ENCODE measurements at places on chromosomes 7 and 10. TPM values are rescaled to one million over a fixed set of nuclear protein-coding genes. Genes with fewer than 3 reads are reported as not detected.

DNA sequence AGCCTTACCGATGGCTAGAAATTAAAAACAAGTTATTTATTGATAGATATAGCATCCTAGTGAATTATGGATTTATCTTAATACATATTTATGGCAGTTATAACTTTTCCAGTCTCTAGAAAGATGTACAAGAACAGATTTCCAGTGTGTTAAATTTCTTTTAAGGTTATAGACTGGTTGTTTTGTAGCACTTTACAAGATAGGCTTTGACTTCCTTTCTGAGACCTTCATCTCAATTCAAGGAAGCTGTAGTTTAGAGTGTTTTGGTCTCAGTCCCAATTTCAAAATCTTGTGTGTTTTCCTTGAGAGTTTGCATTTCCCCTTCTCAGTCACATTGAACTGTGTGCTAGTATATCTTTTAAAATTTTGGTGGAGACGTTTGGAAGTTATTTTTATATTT lies 30.1 kb downstream of the PLEKHA1 start:
- DNase-seq: no peak

DNA sequence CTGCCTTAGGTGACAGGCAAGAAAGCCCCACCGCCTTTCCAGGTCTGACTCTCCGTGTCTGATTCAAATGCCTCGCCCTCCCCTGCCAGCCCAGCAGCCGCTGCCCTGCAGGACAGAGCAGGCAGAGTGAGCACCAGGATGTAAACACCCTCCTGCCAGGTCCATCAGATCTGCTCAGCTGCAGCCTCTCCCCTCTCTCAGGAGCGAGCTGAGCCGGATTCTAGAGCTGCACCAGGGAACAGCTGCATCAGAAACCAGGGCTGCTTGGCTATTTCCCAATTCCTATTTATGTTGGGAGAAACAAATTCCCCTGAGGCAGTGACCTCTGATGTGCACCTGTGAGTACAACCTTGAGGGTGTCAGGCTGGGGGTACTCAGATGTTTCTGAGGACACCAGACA lies 121.5 kb upstream of the ZMIZ1 start:
- DNase-seq: no peak

DNA sequence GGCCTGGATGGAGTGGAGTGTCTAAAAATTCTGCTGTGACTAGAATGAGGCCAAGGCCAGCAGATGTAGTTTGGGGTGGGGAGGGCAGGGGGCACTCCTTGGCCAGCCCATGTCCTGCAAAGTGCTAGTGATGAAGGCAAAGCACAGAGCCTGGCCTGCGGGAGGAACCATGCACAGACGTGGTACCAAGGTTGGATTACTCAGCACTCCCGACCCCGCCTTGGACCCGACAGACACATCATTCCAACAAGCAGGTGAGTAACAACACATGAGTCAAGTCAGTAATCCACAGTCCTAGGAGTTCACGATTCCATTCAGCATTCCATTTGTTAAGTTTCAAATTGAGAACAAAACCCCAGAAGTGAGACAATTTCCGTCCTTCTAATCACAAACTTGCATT lies 317.3 kb downstream of the TCERG1L start:
- no peak for DNase-seq

Gene TMEM213
- not detected for total RNA-seq

Gene LIPJ
- not detected for total RNA-seq

DNA sequence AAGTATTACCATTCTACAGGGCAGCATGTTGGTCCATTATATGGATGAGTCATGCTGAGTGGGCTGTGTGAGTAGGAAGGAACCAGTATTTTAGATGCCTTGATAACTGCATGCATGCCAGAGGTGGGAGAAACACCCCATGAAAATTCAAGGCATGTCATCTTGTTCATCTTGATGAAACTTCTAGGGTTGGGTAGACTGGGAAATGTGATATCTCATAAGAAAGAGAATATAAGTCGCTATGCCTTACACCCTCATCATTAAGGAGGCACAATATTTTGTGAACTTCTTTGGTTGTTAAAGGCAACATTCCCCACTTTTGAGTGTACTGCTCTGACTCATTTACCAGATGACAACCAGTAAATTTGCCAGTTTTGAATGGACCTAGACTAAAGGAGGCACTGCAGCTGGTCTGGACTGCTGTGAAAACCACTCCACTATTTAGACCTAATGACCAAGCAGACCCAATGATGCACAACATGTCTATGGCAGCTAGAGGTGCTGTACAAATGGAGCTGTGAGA lies 48.0 kb downstream of the ZNF365 start:
- no peak for DNase-seq

DNA sequence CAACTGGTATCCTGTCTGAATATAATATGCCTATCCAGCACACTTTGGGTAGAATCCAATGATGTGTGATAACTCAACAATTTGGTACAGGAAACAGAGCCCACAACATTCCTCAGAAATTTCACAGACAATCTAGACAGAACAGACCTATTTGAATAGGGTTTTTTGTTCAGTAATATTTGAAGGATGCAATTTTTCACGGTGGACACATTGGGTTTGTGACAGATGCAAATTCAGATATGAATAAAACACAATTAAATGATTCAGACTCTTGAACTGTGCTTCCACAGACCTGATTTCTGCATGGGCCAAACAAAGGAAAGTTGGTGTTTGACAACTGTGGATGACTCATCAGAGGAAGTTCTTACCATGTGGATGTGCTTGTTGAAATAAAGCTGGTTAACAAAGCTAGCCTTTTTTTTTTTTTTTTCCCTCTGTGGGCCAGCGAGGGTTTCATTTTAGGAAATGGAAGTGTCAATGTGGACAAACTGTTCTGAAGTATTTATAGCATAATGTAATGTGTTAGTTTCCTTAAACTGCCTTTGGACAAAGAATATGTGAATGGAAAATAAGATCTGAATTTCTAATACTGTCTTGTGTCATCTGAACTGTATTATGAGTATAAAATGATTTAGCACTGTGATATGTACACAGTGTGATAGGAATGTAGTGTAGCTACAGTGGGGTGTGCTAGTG lies 43.2 kb upstream of the FAM133B start:
- no peak for DNase-seq

DNA sequence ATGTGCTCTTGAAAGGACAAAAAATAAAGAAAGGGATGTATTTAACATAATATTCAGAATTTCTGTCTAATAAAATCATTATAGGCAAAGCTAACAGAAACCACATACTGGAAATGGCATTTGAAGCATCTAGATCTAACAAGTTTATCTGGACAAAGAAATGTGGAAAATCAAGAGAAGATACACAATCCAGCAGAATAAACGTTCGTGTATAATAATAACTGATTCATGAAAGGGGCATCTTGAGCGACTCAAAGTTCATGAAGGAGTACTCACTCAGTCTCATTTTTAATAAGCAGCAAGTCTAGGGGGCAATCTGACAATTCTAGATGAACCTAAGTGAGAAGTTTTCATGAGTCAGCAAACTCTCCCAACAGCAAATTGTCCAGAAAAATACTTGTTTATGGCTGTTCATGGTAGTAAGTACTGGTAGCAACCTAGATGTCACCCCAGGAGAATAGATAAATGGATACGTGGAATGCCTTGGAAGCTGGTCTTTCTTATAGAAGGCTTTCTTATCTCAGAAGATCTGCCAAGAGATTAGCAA lies 541.8 kb downstream of the INHBA start:
- no peak for DNase-seq

DNA sequence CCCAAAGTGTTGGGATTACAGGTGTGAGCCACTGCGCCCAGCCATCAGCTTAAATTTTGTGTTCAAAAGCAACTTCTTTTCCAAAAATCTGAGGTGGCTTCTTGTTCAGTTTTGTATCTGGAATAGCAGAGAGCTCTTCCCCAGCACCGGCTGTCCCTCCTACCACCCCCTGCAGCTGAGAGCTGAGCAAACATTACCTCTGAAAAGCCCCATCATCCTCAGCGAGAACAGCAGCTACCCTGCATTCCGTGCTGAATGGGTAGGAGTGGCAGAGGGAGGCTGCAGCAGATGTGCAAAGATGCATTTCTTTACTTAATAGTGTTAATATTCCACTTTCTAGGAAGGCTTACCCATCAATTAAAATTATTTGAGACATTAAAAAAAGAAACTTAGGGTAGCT lies 31.8 kb downstream of the CCM2 start:
- no peak for DNase-seq

Gene VWC2
- not detected for total RNA-seq

DNA sequence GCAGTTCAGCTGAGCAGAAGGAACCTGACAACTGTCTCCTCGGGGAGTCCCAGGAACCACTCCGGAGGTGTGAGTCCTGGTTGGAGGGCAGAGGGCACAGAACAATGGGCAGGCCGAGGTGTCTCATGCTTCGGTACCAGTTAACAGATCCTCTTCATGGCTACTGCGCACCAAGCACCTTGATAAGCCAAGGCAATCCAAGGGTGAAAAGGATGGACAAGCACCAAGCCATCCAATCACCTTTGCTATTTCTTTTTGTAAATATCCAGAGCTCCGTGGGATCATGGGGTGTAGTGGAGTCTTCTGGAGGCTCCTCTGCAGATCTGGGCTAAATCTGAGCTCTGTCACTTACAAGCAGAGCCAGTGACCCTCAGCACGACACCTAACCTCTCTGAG lies 233.5 kb downstream of the WDR11 start:
- DNase-seq: no peak

Gene SPDYE9
- total RNA-seq: not detected

Gene EVX1
- not detected for total RNA-seq

- no peak for DNase-seq
Measured at GRCh38 chr10:17005621-17006566, 123.7 kb downstream of the CUBN start.

- DNase-seq: peak; percentile 93
Measured at GRCh38 chr10:43396061-43396927, 12.7 kb downstream of the HNRNPF start.

- DNase-seq: no peak
Measured at GRCh38 chr7:150719960-150720891, 3.8 kb downstream of the GIMAP1 start.

Gene BAG3
- 85.1 TPM for total RNA-seq

- no peak for DNase-seq
Measured at GRCh38 chr10:104036069-104036384, 49.7 kb downstream of the COL17A1 start.

DNA sequence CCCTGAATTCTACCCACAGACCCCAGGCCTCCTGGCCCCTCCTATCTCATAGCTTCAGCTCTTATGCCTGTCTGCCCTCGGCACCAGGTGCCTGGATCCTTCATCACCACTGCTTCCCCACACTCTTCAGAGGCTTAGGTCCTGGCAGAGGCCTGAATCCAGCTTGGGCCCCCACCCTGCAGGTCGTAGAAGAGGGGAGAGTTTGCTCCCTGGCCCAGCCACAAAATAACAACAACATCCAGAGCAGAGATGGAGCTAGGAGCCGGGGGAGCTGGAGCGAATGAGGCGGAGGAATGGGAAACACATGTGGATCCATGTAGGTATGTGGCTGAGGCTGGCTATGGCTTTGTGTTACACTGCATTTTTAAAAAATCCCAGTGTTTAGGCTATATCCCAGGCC lies 7.8 kb upstream of the OPN4 start:
- DNase-seq: no peak
